Stimulated activated CD4-positive, alpha-beta T cell treated with anti-CD3 and anti-CD28 coated beads, TNF-alpha, amount 100 ng/mL, for 48 hours (primary cell): ENCODE measurements at places on chromosomes 6 and 20.

DNA sequence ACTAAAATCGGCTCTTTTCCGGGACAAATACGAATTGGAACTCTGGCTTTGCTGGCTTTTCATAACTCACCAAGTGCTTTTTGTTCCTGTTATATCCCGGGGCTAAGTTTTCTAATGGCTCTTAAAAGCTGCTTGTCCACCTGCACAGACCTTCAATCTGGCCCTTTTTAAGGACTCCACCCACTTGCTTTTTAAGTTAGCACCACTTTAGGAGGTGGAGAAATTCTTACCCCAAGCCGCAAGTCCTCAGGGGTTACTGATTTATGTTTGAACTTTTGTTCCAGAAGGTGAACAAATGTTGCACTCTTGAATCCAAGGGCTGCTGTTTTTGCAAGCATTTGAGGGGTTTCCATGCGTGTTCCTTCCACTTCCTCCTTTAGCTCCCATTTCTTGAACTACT is 37.8 kb downstream of the FAM184A start:
- DNase-seq, result no peak

DNA sequence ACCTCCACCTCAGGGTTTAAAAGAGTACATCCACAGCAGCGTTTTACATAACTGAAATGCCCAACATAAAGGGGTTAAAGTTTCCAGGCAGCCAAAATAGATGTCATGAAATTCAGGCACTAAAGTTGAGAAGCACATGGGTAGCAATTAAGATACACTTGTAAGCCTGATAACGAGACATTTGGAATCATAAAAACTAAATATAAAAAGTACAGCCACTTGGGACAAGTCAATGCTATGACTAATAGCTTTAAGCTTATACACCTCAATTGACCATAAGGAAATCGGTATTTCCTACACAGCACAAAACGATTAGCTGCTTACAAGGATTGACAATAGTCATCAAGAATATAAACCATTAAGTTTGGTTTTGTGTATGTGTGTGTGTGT is 11.8 kb downstream of the LOC128125822 start:
- no peak for DNase-seq

DNA sequence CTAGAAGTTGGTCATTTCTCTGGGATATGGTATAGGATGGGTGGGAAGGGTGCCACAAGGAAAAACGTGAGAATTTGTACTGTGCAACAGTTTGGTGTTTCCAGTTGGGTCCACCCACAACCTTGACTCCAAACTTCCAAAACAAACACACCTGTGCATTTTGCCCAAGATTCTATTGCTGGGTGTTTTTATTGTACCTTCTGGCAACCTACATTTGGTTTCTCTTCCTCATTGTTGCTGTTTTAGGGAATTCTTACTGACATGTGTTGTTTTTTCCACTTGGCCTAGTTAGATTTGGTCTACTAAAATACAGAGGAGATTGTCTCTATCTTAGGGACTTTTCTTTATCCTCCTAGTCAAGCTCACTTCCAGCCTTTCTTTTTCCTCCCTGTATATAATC is 16.7 kb downstream of the TULP4 start:
- no peak for DNase-seq

GRCh38 chr6:131213501-131213990 is 78.3 kb downstream of the AKAP7 start:
- DNase-seq, result no peak

GRCh38 chr6:46849361-46849690 is 56.1 kb downstream of the MEP1A start:
- no peak for DNase-seq

DNA sequence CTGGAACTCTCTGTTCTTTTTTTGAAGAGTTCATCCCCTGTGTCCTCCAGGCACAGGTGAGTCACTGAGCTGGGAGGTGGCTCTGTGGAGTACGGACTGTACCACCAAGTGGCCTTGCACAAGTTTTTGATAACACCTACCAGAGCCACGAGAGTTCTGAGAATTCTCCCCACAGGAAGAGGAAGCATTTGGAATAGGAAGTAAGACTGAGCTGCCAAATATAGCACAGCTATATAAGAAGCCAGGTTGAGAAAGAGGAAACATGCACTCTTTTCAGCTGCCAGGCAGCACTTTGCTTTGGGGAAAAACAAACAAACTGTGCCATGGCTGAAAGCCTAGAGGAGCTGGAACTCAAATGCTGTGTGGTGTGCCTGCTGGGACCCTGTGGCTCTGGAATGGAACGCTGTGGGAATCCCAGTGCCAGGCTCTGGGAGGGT is 70.8 kb upstream of the RIPOR2 start:
- DNase-seq, result no peak

GRCh38 chr6:137893726-137894125 is 26.7 kb downstream of the TNFAIP3 start:
- DNase-seq, result no peak

DNA sequence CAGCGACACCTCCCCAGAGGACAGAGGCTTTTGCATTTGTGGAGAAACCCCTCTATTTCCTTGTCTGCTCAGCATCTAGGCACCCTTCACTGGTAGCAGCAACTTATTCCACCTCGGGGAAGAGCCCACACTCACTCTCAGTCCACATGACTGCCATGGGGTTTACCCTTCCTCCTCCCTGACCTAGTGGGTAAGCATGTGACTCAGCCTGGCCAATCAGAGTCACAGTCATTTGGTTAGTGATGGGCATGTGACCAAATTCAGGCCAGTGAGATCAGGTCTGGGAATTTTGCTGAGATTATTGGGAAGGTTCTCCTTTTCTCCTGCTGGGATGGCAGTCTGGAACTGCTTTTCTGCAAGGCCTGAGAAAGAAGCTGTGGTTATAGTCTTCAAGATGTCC is 145.7 kb upstream of the PHACTR3 start:
- no peak for DNase-seq

GRCh38 chr6:14037402-14038277 is 79.9 kb upstream of the CD83 start:
- DNase-seq, result no peak

- DNase-seq, result no peak
These were observed 14.9 kb downstream of the TCF21 start for GRCh38 chr6:133903855-133904254.

DNA sequence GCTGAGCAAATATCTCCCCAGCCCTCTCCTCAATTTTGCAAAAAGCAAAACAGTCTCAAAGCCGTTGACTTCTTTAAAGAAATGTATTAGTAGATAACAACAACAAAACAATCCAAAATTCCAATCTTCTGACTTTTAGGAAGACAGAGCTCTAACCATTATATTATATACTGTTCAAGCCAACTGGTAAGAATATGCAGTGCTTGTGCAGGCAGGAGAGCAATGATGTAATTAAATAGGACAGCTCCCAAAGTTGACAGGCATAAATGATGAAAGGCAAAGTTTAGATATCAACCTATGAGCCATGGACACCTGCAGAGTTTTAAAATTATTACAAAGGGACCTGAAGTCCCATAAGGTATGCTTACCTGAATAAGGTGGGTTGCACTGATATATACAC is 16.6 kb upstream of the CEP85L start:
- no peak for DNase-seq

- DNase-seq, result no peak
These were observed 1383.5 kb upstream of the DEFB115 start for GRCh38 chr20:29873946-29874345.

GRCh38 chr6:22383016-22383415 is 86.2 kb upstream of the PRL start:
- DNase-seq, result no peak

DNA sequence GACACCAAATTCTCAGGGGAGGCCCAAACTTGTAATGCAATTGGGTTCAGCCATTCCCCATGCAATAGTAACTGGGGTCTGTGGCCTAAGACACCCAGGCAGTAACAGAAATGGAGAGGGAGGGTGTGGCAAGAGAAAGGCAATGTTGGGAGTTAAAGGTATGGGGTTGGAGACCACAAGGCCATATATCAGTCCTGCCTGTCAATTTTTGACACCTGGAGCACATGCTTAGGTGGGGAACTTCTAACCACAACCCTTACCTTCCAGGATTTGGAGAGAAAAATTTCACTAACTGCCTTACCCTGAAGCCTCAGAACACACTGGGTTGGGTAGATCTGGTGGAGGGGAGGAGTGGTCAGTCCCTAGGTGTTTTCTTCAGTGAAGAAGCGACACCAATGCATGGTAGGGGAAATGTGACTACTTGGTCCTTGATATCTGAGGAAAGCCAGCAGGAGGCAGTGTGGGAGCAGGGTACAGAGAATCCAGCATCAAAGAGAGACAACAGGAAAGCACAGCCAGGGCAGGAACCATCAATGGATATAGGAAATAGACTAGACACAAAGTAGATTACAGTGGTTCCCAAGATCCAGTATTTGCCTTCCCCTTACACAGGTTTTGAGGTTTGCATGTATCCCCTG is 6.8 kb upstream of the USP49 start:
- peak; percentile 36 for DNase-seq

DNA sequence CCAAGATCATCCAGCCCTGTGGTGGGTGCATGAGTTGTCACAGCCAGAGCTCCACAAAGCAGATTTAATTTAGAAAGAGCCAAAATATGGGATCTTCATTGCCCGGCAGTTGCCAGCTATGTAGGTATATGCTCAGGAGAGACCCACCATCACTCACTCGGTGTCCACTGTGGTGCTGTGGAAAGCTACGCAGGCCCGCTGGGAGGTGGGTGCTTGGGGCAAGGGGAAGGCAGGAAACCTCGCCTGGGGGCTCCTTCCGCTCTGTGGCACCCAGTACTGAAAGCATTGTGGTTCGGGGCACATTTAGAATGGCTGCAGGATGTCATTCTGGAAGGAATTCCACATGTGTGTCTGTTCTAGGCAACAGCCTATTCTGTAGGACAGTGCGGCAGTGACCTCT is 259.9 kb downstream of the TAF4 start:
- no peak for DNase-seq

DNA sequence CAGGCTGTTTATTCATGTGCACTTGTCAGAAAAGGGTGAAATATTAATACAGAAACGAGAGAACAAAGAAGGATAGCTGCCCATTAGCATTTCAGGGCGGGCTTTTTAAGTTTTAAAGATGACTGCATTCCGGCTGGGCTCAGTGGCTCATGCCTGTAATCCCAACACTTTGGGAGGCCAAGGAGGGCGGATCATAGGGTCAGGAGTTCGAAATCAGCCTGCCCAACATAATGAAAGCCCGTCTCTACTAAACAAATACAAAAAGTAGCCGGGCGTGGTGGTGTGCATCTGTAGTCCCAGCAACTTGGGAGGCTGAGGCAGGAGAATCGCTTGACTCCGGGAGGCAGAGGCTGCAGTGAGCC is 130.5 kb downstream of the HFE start:
- no peak for DNase-seq

DNA sequence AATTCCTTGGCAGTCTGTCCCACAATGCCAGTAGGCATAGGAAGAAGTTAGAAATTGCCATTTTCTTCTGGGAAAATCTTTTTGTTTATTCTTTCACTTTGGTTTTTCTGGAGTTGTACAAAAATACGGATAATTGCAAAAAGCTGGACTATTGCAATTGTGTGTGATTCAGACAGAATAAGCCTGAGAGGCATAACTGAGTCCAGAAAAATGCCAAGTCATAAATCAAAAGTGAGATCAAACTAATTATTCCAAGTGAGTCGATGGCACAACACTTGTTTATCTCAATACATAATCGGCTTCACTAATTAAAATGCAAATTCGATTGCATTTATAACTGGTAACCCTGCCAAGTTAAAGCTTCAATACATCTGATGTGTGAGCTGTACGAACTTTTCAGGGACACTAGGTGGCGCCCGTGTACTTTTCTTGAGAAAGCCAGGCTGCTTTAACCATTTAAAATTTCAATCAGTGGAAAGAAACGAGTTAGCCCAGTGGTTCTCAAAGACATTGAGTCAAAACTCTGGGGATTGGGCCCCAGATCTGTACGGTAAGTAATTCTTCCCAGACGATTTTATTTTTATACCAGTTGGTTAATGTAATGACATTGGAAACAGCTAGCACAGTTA is 102.6 kb downstream of the LAMP5 start:
- DNase-seq, result peak; percentile 15

DNA sequence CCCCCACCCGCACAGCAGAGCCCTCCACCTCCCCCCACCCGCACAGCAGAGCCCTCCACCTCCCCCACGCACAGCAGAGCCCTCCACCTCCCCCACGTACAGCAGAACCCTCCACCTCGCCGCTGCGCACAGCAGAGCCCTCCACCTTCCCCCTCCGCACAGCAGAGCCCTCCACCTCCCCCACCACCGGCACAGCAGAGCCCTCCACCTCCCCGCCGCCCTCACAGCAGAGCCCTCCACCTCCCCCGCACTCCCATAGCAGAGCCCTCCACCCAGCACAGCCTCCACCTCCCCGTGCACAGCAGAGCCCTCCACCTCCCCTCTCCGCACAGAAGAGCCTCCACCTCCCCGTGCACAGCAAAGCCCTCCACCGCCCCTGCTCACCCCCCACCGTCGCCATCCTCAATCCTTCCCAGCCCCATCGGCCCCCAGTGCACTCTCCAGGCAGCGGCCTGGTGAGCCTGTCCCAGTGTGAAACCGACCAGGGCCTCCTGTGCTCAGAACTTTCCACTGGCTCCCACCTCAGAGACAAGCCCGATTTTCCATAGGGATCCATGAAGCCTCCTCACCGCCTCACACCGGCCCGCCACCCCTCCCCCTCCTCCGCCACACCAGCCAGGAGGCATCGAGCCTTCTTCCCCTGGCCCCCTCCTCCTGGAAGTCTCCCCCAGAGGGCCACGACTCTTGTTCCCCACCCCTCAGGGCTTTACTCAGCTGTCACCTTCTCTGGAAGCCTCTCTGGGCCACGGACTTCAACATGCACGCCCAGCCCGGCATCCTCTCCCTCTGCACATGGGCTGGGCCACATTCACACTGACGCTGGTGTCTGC is 347.1 kb downstream of the ZFAND3 start:
- DNase-seq, result no peak

- DNase-seq, result no peak
These were observed 18.5 kb downstream of the CHD6 start for GRCh38 chr20:41599699-41600104.

DNA sequence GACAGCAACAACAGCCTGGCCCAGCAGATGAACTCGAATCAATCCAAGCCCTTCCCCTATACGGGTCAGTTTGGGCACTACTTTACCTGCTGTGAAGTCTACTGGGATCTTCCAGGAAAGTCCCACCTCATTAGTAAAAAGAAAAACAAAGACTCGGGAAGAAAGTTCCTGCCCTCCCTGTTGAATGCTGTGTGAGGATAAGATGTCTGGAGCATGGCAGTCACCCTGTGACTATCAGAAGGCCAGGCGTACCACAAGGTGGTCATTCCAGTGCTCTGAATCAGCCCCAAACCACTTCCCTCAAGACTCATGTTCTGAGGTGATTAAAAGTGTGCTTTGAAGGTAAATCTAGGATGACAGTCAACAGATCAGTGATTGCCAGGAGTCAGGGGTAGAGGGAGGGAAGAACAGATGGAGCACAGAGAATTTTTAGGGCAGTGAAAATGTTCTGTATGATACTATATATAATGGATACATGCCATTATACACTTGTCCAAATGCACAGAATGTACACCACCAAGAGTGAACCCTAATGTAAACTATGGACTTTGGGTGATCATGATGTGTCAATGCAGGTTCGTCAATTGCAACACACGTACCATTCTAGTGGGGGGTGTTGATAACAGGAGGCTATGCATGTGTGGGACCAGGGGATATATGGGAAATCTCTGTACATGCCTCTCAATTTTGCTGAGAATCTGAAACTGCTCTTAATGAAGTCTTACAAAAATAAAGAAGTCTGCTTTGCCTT is 14.7 kb downstream of the FKBP1A start:
- DNase-seq, result no peak

- peak; percentile 20 for DNase-seq
These were observed 2.7 kb upstream of the TUBB2A start for GRCh38 chr6:3159805-3160781.
